T-helper 22 cell (primary cell): ENCODE measurements at places on chromosomes 3 and 15.

DNA sequence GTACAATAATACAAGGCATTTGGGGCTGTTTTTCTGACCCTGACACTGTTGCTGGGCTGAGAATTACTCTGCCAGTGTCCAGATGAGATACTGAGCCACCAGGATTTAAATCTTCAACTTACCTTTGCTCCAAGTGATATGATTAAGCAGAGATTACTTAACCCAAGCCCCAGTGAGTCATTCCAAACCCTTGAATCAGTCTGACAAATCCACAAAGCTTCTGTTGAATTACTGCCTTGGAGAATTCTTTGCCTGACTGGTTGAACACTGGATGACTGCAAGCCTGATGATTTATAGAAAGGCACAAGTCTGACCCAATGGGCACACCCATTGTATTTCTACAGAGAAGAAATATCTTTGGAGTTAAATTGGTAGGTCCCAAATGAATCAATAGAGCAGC is 88.2 kb upstream of the TSC22D2 start:
- DNase-seq, result no peak

DNA sequence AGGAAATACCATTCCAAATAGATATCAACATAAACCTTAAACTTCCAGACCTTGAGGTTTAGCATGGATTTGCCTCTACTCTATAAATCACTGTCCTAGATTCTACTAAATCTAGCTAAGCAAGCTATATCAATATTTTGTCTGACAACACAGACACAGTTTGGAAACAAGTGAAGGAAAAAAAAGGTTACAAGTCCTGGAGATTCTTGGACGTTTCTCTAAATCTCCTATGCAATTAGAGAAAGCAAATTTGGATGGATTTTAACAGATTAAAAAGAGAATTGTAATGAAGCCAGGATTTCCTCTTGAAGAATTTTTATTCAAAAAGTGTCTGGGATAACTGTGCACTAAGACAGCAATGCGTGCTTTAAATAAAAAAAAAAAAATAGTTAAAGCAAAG is 441.1 kb upstream of the DPH6 start:
- DNase-seq, result no peak

- no peak for DNase-seq
Observed at GRCh38 chr3:33111581-33111980, 2.2 kb upstream of the CRTAP start.

DNA sequence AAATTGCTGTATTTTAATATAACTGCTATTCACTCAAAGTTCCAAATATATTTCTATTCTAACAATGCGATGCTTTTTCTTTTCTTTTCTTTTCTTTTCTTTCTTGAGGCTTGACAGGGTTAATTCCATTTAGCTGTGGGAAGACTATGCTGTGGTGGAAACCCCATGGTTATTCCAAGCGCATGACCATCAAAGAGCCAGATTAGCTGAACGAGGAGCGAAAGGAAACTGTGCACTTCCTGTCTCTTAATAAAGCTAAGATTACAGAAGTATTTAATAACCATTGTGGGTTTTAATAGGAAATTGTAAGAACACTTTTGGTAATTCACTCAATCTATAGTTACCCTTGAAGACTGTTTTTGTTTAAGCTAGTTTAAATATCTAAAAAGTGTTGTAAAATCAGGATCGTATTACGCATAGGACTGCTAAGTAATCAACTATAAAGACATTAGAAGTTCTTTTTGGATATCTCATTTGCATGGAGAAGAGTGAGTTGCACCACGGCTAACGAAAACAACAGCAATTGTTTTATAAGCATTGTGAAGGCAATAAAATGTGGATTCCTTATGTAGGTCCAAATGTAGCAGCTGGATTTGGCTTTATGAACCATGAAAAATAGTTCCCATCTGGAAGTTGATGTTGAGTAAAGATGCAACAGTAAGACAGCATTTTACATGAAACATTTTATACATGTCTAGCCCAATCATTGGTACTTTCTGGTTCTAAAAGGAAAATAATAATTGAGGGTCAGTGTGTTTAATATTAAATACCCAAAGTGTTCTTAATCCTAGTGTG is 105.4 kb downstream of the ZIC1 start:
- DNase-seq, result no peak

- DNase-seq, result no peak
Observed at GRCh38 chr3:150407808-150408220, 284 bp upstream of the TSC22D2 start.

GRCh38 chr3:197600796-197601565 is 45.2 kb upstream of the BDH1 start:
- DNase-seq, result no peak

DNA sequence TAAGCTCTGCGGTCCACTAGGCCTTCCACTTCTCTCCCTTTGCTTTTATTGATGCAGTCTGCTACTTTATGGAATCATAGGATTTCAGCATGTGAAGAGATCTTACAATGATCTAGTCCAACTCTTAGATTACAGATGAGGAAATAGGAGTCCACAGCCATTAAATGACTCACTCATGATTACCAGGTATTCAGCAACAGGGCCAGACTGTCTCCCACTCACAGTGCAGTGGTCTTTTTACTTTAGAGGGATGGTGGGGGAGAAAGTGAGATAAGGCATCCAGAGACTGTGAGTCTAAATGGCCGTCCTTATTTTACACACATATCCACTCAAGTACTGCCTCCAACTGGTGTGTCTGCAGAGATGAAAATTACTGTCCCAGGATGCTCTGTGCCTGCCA is 88.5 kb upstream of the SKOR1 start:
- DNase-seq, result no peak

- no peak for DNase-seq
Observed at GRCh38 chr15:100124361-100124760, 217.4 kb downstream of the ADAMTS17 start.

DNA sequence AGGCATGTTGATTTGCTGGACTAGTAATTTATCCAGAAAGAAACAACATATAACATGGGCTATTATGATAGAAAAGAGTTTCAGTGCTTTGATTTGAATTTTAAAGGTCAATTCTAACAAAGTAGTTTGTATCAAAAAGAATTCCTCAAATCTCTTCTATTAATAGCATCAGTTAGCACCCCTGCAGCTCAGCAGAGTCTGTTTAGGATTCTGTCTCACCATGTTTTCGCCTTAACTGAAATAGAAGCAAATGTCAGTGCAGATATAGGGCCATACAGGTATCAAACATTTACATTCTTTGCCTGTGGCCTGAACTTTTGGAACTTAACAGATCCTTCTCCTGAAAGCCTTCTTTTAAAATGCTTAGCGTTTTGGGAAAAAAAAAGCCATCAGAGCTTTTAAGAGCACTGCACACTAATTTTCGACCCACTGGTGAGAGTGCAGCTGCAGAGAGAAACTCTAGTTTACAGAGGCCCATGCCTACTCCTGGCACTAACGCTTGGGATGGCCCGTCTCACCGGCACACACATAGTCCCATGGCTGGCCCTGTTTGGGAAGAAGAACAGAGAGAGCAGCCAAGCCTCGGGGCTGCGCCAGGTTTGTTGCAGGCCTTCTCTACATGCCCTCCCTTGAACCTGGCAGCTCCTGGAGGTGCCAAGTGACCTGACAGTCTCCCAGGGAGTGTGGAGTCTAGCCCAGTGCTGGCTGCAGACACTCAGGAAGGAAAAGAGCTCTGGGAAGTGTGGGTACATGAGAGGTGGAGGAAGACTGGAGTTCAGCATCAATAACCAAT is 9.9 kb upstream of the PAQR9 start:
- DNase-seq, result no peak

DNA sequence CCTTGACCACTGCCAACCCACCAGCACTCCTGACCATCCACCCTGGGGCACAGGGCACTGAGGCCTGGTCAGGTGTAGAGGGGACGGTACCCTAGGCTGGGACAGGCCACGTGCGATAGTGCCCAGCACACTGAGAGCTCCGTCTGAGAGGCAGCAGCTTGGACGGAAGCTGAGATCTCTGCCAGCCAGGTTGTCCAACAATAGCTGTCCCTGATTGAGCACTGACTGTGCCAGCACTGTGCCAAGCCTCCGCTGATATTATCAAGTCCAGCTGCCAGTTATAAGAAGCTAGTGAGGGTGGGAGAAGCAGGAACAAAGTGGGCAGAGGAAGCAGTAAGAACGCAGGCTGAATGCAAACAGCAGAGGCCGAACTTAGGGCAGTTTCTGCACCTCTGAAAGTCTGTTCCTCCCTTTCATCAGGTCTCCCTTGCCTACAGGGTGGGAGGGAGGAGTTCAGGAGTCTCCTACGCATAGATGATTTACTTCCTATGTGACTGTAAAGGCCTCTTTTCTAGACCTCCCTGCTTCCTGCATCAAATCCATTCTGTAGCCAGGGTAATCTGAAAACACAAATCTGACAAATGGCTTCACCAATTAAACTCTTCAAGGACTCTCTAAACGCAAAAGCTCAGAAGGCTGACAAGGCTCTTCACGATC is 29.7 kb downstream of the MRPS11 start:
- no peak for DNase-seq

GRCh38 chr3:196970547-196971093 is 2.0 kb upstream of the PIGZ start:
- DNase-seq, result no peak

DNA sequence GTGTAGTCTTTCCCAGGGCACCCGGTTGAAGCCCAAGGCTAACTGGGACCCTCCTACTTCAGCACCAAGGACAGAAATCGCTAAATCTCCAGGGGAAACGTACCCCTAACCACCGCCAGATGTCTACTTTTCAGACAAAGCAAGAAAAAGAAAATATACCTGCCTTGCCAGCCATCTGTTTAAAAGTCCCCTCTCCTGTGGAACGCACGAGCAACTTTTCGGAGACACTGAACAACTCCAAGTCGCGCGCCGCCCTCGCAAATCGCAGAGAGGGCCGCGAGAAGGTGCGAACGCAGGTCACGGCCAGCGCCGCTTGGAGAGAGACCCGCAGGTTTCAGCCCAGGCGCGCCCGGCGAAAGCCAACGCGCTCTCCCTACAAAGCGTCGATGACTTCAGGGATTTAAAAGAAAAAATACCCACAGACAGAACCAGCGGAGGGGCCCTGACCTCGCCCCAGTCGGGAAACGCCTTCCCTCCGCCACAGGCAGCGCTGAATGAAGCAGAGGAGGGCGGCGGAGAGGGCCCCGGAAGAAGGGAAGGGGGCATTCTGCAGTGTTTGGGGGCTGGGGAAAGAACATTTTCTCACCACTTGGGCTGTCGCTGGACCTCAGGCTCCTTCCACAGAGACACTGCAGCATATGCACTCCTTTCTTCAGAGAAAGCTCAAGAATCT is 213.1 kb downstream of the FGF12 start:
- no peak for DNase-seq

DNA sequence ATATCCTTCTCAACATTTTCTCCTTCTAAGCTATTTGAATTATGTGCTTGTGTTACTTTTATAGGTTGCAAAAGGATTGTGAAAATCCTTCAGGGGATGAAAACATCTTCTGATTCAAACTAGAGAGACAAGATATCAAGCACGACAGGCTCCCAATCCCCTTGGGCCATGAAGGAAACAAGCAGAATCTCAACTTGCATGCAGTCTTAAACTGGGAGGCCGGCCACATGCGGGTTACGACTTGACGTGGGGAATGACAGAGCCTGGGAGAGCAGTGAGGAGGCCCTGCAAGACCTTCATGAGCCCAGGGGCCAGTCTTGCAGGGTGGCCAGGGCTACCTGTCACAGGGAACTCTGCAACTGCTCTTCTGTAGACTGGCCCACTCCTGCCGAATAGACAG is 94.4 kb downstream of the SCN11A start:
- DNase-seq, result no peak

GRCh38 chr3:147816752-147817151 is 407.6 kb downstream of the ZIC1 start:
- no peak for DNase-seq

DNA sequence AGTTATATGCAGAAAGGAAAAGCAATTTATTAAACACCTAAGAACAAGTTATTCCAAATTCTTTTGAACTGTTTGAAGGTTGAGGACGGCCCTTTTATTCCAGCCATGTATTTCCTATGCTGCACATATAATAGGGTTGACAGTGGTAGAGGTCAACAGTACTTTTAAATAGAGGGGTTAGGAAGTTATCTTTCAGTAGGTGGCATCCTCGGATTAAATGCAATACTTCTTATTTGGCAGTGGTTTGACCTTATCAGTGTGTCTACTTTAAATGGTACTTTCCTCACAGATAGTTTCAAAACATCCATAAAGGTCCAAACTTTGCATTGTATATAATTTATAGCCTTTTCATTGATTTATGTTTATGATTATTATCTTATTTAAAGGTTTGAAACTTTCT is 558.7 kb downstream of the TUSC7 start:
- no peak for DNase-seq

GRCh38 chr3:143252931-143253330 is 133.4 kb downstream of the CHST2 start:
- no peak for DNase-seq

GRCh38 chr3:53274938-53275605 is 19.2 kb upstream of the TKT start:
- DNase-seq, result no peak

- DNase-seq, result no peak
Observed at GRCh38 chr15:67165254-67166253, 88.9 kb downstream of the AAGAB start.

DNA sequence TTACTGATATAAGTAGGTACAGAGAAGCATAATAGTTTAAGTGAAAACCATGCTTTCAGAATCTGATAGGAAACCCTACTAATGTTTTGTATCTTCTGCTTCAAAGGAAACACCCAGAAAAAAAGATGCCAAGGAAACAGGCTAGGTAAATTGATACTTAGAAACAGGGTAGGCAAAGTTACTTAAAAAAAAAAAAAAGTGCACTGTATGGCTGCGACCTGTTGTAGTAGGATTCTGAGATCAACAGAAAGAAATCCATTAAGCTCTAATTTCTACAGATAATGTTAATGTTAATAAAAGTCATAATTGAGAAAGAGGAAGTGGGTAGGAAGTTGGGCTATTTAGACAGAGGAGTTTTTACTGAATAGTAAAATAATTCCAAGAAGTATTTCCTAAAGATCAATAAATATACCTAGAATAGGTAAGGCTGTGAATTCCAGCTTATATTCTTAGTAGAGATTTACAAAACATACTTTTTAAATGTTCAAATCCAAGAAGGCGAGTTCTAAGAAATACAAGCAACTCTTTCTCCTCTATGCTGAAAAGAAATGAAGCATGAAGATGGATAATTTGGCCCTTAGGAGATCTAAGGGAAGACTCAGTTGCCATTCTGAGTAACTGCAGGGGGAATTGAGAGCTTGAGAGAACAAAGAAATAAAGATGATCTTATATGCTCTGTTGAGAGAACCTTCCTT is 24.1 kb upstream of the STT3B start:
- DNase-seq, result no peak

DNA sequence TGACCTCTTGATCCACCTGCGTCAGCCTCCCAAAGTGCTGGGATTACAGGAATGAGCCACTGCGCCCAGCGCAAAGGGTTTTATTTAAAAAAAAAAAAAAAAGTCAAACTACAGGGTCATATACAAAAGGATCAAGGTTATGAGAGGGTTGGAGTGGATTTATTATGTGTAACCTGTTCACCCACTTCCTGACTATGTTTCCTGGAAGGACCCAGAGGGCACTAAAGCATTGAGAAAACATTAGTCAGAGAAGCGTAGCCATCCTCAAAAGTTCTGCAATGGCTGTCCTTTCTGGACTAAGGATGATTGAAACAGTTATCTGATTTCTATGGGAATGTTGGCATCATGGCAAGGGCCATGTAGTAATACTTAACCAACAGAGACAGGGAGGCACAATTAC is 7.3 kb upstream of the SCAPER start:
- no peak for DNase-seq
